ENCODE measurements at places on chromosomes 11 and 22. TPM values are rescaled to one million over a fixed set of nuclear protein-coding genes. Genes with fewer than 3 reads are reported as not detected.

DNA sequence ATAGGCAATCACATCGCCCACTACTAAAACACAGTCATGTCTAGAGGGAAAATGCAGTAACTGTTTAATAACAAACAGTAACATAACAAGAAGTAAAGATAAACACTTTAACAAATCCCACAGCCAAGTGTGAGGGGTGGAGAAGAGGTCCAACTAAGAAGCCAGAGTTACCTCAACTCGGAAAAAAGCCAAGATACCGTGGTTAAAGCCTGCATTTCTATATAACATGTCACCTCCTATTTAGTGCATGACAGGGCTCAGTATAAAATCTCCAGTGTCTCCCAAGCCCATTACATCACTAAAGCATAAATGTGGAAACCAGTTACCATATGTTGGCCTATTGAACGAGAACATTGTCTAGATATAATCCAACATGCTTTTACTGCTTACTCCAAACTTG, 281.7 kb downstream of the LRRC4C start:
- no peaks in the 10 kb centered on the region for H3K4me1 ChIP-seq
- no peaks in the 10 kb centered on the region for H3K27me3 ChIP-seq
- no peak overlapping the region for H3K27ac ChIP-seq
- H3K4me3 ChIP-seq = no peak overlapping the region

- H3K27ac ChIP-seq = no peak overlapping the region
- no peaks in the 10 kb centered on the region for H3K27me3 ChIP-seq
- H3K4me1 ChIP-seq = peaks cover 10% of the 10 kb centered on the region
- no peaks in the 10 kb centered on the region for H3K36me3 ChIP-seq
Measured at GRCh38 chr22:39395936-39396796, 3.4 kb upstream of the TAB1 start.

GRCh38 chr22:45402466-45402985, 10.9 kb downstream of the SMC1B start:
- no peaks in the 10 kb centered on the region for H3K27me3 ChIP-seq
- no peak for DNase-seq
- no peaks in the 10 kb centered on the region for H3K36me3 ChIP-seq
- no peak overlapping the region for H3K27ac ChIP-seq

DNA sequence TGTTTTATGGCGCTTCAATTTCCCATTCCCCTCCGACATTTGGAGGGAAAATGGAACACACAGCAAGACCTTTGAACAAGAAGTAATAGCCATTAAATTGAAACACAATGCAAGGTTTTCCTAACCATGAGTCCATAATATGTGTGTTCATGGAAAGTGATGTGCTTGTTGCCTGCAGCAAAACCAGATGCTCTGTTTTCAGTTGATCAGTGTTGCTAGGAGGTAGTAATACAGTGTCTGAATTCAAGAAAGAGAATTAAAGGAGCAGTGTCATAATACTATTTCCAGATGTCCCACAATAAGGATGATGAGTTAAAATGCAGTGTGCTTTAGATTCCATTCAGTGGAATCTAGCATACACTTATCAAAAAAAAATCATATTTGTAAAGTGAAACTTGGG, 637.4 kb upstream of the API5 start:
- no peaks in the 10 kb centered on the region for H3K36me3 ChIP-seq
- DNase-seq = no peak
- no peaks in the 10 kb centered on the region for H3K27me3 ChIP-seq
- H3K27ac ChIP-seq = no peak overlapping the region
- H3K4me3 ChIP-seq = no peak overlapping the region

The MUC2 gene
- total RNA-seq = 2.9 TPM

DNA sequence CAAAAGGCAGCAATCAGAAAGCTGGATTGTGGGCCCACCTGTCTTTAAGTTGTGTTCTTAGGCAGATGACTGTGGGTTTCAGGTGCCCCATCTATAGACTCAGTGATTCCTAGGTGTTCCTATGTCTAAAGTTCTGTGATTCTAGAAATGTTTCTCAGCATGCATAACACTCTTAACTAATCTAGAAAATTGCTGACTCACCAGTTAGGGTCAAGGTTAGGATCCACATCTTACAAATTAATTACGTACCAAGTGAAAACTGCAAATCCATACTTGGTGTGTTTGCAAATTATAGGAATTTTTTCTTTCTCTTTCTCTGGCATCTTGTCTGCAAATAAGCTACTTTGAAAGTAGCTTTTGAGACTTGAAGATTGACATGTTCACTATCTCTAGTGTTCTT, 7.7 kb downstream of the CECR2 start:
- no peaks in the 10 kb centered on the region for H3K27me3 ChIP-seq
- H3K4me3 ChIP-seq = no peak overlapping the region
- no peaks in the 10 kb centered on the region for H3K4me1 ChIP-seq
- no peaks in the 10 kb centered on the region for H3K36me3 ChIP-seq

GRCh38 chr11:92159931-92160330, 64.7 kb upstream of the FAT3 start:
- H3K4me1 ChIP-seq = no peaks in the 10 kb centered on the region
- H3K36me3 ChIP-seq = no peaks in the 10 kb centered on the region
- no peak overlapping the region for H3K4me3 ChIP-seq
- H3K27ac ChIP-seq = no peak overlapping the region
- no peaks in the 10 kb centered on the region for H3K27me3 ChIP-seq

GRCh38 chr11:4464216-4465159, 15.4 kb downstream of the OR52K2 start:
- no peak for DNase-seq
- H3K27me3 ChIP-seq = no peaks in the 10 kb centered on the region
- H3K4me1 ChIP-seq = no peaks in the 10 kb centered on the region
- H3K4me3 ChIP-seq = no peak overlapping the region
- H3K36me3 ChIP-seq = no peaks in the 10 kb centered on the region

DNA sequence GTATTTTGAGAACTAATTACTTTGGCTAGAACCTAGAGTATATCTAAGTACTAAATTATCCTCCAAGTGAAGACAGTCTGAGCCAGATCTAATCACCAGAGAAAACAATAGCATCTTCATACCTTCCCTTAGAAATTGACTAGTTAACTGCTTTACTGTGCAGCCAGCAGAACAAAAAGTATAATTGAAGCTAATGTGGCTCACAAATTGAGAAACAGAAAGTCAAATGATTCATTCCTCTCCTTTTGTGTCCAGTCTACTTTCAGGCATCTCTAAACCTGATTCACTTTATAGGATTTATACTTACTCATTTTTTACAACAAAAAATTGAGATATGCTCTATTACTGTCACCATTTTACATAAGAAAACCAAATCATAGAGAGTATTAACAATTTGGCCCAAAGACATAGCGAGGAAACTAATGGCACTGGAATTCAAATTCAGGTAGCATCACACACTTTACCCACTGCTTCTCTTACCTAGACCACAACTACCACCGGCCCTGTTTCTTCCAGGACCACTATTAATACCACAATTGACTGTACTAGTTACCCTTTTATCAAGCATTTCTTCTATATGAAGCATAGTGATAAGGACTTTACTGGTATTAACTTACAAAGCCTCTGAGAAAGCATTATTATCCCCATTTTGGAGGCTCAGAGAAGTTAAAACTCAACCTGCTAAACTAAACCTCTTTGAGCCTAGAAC, 1402.6 kb upstream of the TENM4 start:
- no peaks in the 10 kb centered on the region for H3K27me3 ChIP-seq
- no peaks in the 10 kb centered on the region for H3K4me1 ChIP-seq
- no peaks in the 10 kb centered on the region for H3K36me3 ChIP-seq

GRCh38 chr11:95415837-95416304, 184.9 kb upstream of the SESN3 start:
- H3K4me1 ChIP-seq = no peaks in the 10 kb centered on the region
- DNase-seq = no peak
- H3K36me3 ChIP-seq = no peaks in the 10 kb centered on the region
- H3K27ac ChIP-seq = no peak overlapping the region
- no peak overlapping the region for H3K4me3 ChIP-seq

The PANX2 gene
- not detected for total RNA-seq

All from sigmoid colon (tissue), 7 donors.